ENCODE measurements at places on chromosomes 5 and 9.

GRCh38 chr5:151961557-151961956, 36.9 kb upstream of the GLRA1 start:
- no peak for DNase-seq

- DNase-seq, result no peak
Observed at GRCh38 chr9:121059998-121060636, 10.0 kb upstream of the C5 start.

DNA sequence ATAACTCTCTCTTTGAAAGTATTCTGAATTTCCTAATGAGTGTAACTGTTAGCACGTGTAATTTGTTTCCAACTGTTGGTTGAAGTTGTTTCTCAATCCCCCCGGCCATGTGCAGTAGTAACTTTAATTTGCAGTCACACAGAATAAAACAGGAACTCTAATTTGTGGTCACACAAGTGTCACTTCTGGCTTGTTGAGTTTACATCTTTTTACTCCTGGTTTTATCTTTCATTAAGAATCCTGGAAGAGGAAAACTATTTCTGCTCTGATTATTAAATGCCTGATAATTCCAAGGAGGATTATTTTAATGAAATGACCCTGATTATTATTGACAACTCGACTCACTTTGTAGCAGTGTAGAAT, 1.2 kb downstream of the SCAMP1 start:
- no peak for DNase-seq

- DNase-seq, result no peak
Observed at GRCh38 chr5:2293906-2294305, 411.2 kb upstream of the IRX4 start.

DNA sequence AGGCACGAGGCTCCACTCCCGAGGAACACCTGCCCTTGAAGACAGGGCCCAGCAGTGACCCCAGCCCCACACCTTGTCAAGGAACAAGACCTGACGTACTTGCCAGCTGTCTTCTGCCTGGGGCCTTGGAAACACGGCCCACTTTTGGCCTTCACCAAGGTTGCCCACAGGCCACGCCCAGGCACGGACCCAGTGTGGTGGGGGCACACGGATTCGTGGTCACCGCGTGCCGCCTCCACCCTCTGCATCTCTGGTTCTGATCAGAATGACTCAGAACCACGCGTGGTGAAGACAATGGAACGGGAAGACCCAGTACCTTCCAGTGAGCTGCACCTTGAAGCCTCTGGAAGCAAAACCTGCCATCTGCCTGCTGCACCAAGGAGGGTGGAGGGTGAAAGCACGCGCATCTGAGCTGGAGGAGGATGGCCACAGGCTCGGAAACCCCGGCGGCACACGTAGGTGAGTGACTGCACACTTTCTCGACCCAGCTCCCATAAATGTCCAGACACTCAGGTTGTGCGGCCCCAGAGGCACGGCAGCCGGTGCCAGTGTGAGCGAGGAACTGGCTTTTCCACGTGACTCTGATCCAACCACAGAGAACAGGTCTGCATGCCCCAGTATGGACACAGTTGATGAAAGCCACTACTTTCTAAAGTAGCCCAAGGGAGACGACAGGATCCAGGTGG, 36.5 kb downstream of the LPCAT1 start:
- DNase-seq, result no peak
